ENCODE measurements at places on chromosomes 3 and 15. TPM values are rescaled to one million over a fixed set of nuclear protein-coding genes. Genes with fewer than 3 reads are reported as not detected.

- peak; percentile 5 for DNase-seq
Observed at GRCh38 chr3:134666466-134666865, 15.6 kb upstream of the KY start.

- no peak for DNase-seq
Observed at GRCh38 chr15:69610277-69610676, 157.7 kb downstream of the RPLP1 start.

- no peak for DNase-seq
Observed at GRCh38 chr3:114128231-114128630, 50.6 kb downstream of the DRD3 start.

- peak; percentile 52 for DNase-seq
Observed at GRCh38 chr3:57164217-57164656, 916 bp downstream of the IL17RD start.

DNA sequence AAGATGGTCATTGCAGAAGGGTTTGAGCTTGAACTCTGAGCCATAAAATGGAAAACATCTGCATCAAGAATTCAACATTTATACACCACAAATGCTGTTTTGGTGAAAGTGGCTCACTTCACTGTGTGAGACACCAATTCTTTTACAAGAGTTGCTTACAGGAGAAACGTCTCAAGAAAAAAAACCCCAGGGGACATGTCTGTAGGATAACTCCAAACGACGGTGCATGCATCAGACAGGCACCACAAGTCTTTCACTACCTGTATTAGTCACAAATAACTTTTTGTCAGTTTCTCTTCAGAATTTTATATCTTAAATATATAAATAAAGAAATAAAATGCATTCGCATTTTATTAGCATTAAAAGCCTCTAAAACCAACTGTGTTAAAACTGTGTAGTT, 164.3 kb downstream of the EFHB start:
- DNase-seq, result no peak

- DNase-seq, result no peak
Observed at GRCh38 chr15:89958107-89958805, 42.9 kb upstream of the ZNF710 start.

DNA sequence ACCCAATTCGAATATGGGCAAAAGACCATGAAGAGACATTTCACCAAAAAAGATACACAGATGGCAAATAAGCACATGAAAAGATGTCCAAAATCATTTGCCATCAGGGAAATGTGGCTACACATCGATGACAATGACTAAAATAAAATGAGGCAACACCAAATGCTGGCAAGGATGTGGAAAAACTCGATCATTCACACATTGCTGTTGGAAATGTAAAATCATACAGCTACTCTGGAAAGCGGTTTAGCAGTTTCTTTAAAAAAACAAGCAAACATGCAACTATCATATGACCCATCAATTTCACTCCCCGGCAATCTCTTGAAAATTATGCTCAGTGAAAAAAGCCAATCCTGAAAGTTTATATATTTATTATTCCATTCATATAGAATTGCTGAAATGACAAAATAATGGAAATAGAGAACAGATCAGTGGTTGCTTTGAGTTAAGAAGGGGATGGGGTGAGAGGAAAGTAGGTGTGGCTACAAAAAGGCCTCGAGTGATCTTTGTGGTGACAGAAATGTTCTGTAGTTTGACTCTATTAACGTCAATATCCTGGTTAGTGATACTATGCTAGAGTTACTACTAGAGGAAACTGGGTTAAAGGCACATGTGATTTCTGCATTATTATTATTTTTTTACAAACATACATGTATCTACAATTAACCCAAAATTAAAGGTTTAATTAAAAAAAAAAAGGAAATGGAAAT, 45.0 kb downstream of the DLG1 start:
- DNase-seq, result no peak

DNA sequence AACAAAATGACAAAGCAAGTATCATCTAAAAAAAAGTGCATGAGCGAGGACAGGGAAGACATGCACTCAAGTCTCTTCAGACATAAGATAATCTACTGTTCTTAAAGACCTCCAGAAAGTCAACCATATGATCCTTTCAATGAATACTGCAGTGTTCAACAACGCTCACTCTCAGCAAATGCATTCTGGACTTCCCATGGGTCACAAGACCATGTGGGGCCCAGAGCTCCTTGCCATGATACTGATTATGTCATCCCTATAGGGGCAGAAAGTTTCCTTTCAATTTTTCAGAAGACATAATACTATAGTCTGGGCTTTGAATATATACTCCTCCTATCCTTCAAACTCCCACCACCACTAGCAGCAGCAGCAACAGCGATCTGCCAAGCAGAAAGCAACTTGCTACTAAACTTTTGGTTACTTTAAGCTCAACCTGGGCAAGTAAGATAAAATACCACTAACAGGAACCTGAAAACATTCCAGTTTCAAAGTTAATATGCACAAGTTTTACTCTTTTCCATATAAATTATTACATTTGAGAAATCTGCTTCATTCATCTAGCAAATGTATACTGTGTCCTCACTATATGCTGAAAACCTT, 143.5 kb downstream of the ADAM10 start:
- no peak for DNase-seq

DNA sequence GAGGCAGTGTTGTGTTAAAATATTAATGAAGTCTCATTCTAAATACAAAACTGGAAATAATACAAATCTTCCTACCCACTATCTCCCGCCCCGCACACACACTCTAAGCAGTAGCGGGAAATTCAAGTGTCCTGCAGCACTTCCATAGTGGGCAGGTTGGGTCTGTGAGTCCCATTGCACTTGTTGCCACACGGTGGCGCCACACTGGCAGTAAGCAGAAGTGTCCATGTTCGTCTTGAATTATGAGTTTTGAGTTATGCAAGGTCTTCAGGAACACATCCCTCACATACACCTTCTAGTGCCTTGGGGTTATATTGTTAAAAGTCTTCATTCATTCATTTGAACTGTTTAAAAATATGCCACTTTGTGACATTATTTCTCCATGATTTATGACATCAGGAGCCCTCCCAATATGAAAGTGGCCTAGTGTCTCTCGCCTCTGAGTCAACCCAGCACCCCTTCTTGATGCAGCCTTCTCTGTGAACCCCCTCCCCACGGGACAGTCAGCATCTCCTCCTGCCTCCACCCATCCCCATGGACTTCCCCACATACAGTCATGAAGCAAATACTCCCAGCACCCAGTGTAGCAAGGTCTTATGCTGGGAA, 17.6 kb upstream of the CCDC174 start:
- DNase-seq, result peak; percentile 63

NEIL1 gene
- 14.7 TPM for total RNA-seq

PRTG gene
- 2.9 TPM for total RNA-seq

USP19 gene
- 64.4 TPM for total RNA-seq

PCSK6 gene
- total RNA-seq, result 4.7 TPM

STRIT1 gene
- not detected for total RNA-seq
